ENCODE measurements at places on chromosomes 2 and 18.
A peak's percentile ranks its signal among the peaks of the same experiment; 100 is the strongest.

- DNase-seq = peak; percentile 39
Measured at GRCh38 chr18:48007955-48008701, 77.7 kb upstream of the SMAD2 start.

DNA sequence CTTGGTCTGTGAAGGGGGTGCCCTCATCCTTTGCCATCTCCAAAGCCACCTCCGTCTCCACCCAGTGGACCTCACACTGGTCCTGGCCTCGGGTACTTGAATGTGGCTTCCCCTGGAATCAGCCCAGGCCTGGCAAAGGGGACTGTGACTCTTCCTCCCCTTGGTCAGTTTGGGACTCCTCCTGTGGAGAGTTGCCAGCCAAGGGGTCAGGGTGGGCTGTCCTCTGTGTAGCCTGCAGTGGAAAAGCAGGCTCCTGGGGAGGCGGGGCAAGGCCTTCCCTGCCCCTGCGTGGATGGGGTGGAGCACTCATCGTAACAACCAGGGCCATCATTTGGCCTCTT, 59.8 kb downstream of the INHBB start:
- DNase-seq = no peak

GRCh38 chr2:175597286-175597685, 404.8 kb downstream of the LNPK start:
- no peak for DNase-seq

GRCh38 chr18:9974279-9974915, 60.6 kb downstream of the VAPA start:
- no peak for DNase-seq

GRCh38 chr2:233686928-233687327, 5.2 kb downstream of the UGT1A7 start:
- DNase-seq = no peak

GRCh38 chr2:149470046-149470445, 117.5 kb downstream of the MMADHC start:
- DNase-seq = no peak

- DNase-seq = no peak
Measured at GRCh38 chr2:23231865-23232264, 153.1 kb upstream of the KLHL29 start.

DNA sequence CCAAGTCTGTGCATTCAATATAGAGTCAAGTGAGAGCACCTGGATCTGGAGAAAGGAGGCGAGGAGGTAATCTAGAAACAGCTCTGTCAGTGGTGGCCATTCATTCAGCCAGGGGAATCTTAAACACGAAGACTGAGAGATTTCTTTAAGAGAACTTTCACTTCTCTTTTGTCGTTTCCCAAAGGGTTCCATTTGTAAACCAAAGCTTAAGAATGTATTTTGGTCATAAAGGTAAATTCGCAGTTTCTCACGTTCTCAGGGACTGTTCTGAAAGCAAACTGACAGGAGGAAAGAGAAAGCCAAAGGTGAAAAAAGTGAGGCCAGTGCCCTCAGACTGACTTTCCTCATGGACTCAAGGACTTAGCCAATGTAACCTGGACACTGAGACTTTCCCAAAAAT, 513.5 kb downstream of the CMPK2 start:
- no peak for DNase-seq

Data from pulmonary artery endothelial cell (primary cell).